ENCODE measurements at places on chromosomes 1 and 21.
A peak's percentile ranks its signal among the peaks of the same experiment; 100 is the strongest.

DNA sequence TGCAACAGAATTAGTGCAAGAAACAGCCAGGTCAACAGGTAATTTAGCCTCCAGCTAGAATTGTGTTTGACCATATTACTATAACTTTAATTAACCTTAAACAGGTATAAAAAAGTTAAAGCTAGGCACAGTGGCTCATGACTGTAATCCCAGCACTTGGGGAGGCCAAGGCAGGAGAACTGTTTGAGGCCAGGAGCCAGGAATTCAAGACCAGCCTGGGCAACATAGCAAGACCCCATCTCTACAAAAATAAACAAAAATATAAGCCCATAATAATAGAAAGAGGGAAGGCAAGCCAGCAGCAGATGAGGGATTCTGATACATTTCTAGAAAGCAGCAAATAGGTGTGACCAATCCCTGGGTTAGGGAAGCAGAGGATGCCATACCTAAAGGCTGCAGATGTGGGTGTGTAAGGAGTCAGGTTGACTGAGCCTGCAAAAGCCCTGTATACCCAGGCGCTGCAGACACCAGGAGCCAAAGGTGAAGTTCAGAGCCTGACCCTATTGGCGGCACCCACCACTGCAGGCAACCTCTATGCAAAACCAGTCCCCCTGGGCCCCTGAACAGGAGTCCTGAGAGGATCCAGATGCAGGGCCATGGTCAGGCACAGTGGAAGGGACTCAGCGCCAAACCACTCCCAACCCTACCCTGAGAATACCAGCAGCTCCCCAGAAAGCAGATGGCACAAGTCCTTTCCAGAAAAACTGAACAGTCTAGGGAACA, 19.3 kb upstream of the LSS start:
- no peak for DNase-seq

GRCh38 chr1:107098961-107099360, 41.9 kb upstream of the NTNG1 start:
- no peak for DNase-seq

DNA sequence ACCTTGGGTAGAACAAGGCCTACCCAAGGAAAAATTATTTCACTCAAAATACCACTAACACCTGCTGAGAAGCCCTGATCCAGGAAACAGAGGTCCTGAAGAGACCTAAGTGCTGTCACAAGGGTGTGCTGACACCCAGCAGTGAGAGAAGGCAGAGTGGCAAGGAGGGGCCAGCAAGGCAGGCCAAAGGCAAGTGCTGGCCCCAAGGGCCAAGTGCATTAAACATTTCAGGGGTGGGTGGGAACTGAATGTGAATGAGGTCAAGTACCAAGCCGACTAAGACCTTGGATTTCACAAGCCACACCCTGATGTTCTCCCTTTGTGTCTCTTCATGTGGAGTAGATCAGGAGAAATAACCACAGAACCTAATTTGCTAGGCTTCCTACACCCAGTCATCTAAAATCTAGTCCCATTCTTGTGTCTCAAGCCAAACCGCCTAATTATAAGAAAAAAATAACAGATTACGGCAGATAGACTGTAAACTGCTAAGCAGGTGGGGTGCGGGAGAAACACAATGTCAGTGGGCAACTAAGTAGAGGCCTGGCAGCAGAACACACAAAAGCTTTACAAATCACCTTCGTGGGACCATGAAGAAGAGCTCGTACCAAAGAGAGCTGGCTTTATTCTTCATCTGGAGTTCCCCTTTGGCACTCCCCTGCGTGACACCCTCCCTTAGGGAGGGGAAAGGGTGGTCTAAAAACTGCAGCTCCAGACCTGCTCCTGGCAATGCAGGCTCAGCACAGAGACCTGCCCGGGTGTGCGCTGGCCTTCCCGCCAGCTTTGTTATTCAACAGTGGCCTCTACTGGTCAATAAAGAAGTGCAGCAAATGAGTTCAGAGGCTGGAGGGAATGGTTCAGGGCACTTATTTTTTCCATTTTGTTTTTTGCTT, 8.7 kb downstream of the UBE2G2 start:
- DNase-seq: no peak

- no peak for DNase-seq
Observed at GRCh38 chr1:3330771-3331245, 123.7 kb upstream of the ARHGEF16 start.

- DNase-seq: no peak
Observed at GRCh38 chr1:210558302-210558701, 229.6 kb downstream of the HHAT start.

GRCh38 chr1:95641386-95641785, 407.4 kb downstream of the RWDD3 start:
- no peak for DNase-seq

DNA sequence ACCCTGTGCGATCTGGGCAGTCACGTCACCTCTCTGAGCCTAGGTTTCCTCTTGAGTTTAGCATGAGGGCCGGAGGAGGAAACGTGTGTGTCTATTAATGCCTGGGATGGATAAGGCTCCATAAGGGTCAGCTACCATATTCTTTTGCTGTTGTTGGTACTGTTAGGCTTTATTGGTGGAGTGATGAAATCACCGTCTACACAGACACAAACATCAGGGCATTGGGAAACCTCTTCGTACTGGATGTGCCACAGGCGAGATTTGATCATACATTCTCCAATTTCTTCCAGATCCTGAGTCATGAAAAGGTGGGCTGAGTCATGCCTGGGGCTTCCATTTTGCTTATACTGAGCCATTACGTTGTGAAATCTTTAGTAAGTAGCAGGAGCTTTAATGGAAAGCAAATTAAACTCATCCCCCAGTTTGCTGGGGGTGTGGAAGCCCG, 24.9 kb upstream of the GRHL3 start:
- peak; percentile 93 for DNase-seq

- no peak for DNase-seq
Observed at GRCh38 chr1:67952071-67952470, 98.4 kb downstream of the DIRAS3 start.

DNA sequence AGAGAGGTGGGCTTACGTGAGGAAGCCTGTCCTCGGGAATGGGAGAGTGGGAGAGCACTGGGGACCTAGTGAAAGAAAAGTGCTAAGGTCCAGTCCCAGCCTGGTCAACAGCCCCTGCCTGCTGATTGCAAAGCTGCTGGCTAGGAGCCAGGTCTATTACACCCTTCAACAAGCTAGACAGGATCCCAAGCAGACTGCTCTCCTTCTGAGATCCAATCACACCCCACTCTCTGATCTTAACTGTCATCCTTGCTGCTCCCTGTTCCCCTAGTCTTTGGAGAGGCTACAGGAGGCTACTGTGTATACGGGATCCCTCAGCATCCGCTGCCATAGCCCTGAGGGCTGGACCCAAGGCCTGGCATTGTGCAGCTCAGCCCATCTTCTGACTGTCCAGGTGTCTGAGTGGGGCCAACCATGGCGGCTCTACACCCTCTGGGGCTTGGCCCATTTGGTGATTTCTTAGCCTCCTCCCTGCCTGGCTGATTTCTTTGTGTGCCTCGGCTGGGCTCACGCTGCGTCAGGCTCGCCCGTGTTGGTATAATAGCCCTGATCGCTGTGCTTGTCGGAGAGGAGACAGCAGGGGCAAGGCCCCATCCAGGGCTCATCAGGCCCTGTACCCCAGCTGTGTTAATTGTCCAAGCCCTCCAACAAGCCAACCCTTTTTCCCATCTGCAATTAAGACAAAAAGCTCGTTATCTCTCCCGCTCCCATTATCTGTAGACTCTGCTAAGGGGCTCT, 43.9 kb downstream of the NAV1 start:
- no peak for DNase-seq

- no peak for DNase-seq
Observed at GRCh38 chr1:87045761-87046304, 131.4 kb downstream of the HS2ST1 start.

GRCh38 chr1:1019122-1019999, 559 bp upstream of the AGRN start:
- DNase-seq: peak; percentile 67

DNA sequence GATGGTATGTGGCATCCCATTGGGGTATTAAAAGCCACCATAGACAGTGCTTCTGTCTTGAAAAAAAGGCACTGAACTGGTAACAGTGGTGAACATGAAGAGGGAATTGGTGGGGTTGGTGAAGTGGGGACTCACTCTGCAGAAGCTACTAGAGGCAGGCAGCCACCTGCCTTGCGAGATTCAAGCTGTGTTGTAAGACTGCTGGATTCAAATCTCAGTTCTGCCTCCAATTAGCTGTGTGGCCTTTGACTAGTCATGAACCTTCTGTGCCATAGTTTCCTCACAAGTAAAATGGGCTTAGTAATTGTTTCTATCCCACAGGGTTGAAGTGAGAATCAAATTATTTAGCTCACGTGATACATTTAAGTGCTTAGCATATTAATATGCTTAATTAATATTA, 16.6 kb upstream of the ELOA start:
- no peak for DNase-seq

- no peak for DNase-seq
Observed at GRCh38 chr1:150760013-150760412, 5.6 kb downstream of the CTSS start.

DNA sequence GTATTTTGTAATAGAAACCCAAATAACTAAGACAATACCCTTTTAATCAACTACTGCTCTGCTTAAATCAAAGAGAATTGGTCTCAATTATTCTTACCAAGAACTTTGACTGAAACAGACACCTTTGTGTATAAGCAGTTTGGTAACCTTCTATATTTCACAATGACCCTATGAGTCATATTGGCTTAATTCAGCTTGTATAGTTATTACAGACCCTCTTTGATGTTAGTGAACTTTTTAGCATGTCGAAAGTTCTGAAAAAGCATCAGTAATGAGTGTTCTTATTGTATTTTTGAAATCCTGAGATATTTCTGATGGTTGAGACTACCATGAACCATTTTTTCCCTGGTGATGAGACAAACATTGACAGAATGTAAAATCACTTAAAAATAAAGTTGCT, 43.3 kb upstream of the RABGAP1L start:
- DNase-seq: no peak

DNA sequence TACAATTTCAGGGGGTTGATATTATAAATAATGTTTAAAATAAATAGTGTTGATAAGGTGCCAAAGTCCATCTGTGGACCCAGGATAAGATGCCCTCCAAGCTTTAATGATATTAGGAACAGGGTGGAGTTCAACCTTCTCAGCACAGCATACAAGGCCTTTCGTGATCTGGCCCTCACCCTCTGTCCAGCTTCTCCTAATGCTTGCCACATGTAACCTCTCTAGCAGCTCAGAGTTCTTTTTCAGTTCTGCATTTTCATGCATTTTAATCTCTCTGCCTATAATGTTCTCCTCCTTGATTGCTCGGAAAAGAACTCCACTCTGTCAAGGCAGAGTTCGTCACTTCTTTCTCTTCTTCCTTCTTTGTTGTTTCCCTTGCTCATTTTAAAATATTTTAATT, 21.4 kb upstream of the SMAP2 start:
- DNase-seq: no peak

DNA sequence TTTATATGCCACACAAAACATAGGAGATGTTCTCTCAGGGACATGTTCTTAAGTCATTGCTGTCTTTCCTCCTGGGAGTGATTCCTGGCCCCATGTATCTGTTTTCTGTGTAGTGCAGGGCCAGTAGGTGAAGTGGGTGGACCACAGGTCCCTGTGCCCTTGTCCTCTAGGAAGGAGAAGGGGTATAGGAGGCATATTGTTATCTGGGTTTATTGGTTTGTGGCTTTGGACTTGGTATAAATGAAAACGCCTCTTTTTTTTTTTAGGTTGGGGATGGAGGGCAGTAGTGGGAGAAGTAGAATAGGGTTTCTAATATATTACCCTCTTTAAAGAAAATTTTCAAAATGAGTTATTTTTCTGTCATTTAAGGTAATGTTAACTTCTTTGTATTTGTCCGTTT, 29.4 kb downstream of the DYRK1A start:
- no peak for DNase-seq

- DNase-seq: no peak
Observed at GRCh38 chr1:41495210-41495948, 10.9 kb upstream of the EDN2 start.

DNA sequence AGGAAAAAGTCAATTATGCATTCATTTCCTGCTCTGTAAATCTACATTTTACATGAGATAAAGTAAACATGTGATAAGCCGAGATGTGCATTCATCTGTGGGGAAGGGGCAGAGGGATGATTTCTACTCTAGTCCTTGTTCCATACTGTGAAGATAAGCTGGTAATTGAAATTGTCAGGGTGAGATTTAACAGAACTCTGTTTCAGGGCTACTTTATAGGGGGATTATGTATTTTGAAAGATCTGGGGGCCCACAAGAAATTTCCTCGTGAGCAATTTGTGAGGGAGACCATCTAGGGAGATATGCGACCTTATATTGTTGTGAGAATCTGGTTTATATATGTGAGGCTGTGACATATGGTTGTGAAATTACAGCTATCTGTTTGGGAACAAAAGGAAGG, 73.1 kb upstream of the KCNK1 start:
- DNase-seq: no peak

- no peak for DNase-seq
Observed at GRCh38 chr1:60969971-60970509, 112.3 kb upstream of the NFIA start.

GRCh38 chr21:45116066-45116465, 41.7 kb downstream of the ADARB1 start:
- no peak for DNase-seq

DNA sequence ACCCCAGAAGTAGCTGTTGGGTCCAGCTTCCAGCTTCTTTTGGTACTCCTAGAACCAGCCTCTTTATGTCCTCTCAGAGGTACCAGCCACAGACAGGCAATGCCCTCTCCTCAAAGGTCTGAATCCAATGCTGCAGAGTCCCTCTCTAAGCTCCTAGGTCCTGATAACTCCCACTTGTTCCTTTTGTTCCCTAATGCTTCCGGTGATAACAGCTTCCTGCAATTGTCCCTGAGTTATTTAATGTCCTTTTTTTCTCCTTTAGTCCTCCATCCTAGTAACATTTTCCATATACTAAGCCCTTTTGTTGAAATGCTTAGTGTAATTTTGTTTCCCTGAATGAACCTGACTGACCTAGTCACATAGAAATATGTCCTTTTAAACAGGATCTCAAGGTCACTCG, 201.7 kb upstream of the BEND5 start:
- DNase-seq: no peak

- DNase-seq: peak; percentile 32
Observed at GRCh38 chr1:106620521-106620954, 435.9 kb upstream of the PRMT6 start.

- peak; percentile 74 for DNase-seq
Observed at GRCh38 chr21:37435120-37435519, 68.5 kb downstream of the DYRK1A start.

GRCh38 chr1:31626223-31627207, 9.0 kb downstream of the HCRTR1 start:
- peak; percentile 23 for DNase-seq

DNA sequence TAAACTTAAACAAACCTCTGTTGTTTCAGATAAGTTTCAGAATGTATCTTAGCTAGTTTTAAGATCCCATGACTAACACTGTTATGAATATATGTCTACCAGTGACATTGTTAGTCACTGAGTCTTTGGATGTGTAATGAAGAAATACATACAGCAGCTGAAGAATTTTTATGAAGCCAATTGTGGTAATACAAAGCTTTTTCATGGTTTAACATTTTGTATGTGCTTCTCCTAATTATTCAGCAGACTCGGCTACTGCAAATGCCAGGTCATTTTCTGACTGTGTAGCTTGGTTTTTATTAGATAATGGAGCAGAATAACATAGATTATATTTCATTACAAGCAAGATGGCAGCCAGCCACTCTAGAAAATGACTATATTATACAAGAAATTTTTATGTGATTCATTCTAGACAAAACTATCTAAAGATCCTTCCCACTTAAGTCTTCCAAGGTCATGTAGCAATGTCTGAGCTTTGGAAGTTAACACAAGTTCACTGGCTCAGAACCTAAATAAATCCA, 147.8 kb downstream of the TNFSF18 start:
- DNase-seq: peak; percentile 79

- DNase-seq: no peak
Observed at GRCh38 chr1:6397844-6398441, 4.4 kb upstream of the ACOT7 start.

- DNase-seq: peak; percentile 39
Observed at GRCh38 chr21:34221331-34222030, 142.3 kb upstream of the KCNE2 start.
